ENCODE measurements at places on chromosomes 7 and 10. TPM values are rescaled to one million over a fixed set of nuclear protein-coding genes. Genes with fewer than 3 reads are reported as not detected.

The GIMAP8 gene
- not detected for total RNA-seq

The STEAP1 gene
- total RNA-seq, result 3.1 TPM

The PLAU gene
- 17.3 TPM for total RNA-seq

The TUBB8 gene
- total RNA-seq, result not detected

The SNX13 gene
- total RNA-seq, result 38.5 TPM

DNA sequence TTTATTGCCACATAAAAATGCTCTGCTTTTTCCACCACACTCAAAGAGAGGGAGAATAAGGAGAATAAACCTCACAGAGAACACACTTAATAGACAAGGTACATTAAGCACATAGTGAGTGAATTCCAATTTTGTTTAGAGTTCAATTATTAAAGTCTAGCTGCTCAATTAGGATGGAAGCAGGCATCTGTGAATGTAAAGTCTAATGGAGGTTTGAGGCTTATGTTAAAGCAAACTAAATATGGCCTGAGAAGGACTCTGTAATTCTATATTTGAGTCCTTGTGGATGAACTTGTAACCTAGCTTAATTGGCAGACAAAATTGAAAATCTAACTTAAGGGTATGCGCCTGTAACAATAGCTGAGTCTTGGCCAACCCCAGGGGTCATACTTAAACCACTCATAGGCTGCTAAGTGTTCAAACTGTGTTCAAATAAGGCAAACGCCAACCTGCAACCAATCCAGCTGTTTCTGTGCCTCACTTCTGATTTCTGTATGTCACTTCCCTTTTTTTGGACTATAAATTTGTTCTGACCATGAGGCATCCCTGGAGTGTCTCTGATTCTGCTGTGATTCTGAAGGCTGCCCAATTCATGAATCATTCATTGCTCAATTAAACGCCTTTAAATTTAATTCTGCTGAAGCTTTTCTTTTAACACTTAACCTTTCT, 31.3 kb upstream of the NME8 start:
- DNase-seq, result no peak

All from MCF 10A (cell line).